Fibroblast of the aortic adventitia (primary cell): ENCODE measurements at places on chromosomes 4 and X. TPM values are rescaled to one million over a fixed set of nuclear protein-coding genes. Genes with fewer than 3 reads are reported as not detected.

ZDHHC15 gene
- total RNA-seq, result 0.18 and 1.1 TPM in 2 replicates

KLB gene
- under 0.01 TPM in 1 of 2 replicates, not detected in the other for total RNA-seq

TMA16 gene
- 23.1 and 40.2 TPM in 2 replicates for total RNA-seq

UBA1 gene
- total RNA-seq, result 93.3 and 214 TPM in 2 replicates

SCOC gene
- 30.9 and 92.7 TPM in 2 replicates for total RNA-seq

STATH gene
- total RNA-seq, result 0.72 TPM in 1 of 2 replicates, not detected in the other
